Mammary epithelial cell (primary cell): ENCODE measurements at places on chromosomes 1 and 21. TPM values are rescaled to one million over a fixed set of nuclear protein-coding genes. Genes with fewer than 3 reads are reported as not detected.

GRCh38 chr1:215106067-215106466, 23.5 kb downstream of the KCNK2 start:
- no peak for DNase-seq

DNA sequence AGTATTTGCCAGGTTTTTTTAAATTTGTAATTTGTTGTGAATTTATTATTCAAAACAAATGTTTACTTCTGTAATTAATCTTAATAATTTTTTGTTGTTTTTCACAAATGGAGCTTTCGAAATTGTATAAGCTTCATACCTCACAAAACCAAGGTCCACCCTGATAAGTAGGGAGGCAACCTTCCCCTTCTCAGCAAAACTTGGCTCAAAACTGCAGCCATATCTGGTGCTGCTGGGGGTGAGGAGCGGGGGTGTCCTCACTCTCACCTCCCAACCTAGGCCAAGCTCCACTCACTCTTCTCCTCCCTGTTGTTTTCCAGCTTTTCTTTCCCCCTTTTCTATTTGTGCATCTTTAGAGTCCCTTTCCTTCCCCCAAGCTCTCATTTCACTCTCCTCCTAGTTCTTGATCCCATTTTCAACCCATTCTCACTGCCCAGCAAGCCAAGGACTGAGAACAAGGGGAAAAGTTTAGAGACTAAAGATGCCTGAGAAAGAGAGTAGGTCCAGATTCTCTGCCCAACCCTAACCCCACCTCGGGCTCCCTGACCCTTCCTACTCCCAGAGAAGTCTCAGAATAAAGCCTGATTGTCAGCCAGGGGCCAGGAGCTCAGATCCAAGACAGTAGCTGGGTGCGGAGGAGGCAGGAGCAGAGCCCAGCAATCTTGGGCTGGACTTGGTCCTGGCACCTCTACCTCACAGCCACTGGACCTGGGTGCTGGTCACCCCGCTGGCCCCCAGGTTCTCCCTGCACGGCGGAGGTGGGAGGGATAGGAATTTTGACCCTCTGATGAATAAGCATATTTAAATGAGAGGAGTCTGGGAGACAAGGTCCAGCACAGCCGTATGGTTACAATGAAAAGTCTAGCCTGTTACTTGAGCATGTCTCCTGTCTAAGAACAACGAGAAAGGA, 8.3 kb upstream of the CFAP45 start:
- DNase-seq: no peak

GRCh38 chr1:153540394-153541361, at the start of gene S100A5:
TSS of gene S100A5 (minus strand) at chr1:153540934. CDS start at chr1:153540191, 743 bp downstream.
- DNase-seq: peak; percentile 66

DNA sequence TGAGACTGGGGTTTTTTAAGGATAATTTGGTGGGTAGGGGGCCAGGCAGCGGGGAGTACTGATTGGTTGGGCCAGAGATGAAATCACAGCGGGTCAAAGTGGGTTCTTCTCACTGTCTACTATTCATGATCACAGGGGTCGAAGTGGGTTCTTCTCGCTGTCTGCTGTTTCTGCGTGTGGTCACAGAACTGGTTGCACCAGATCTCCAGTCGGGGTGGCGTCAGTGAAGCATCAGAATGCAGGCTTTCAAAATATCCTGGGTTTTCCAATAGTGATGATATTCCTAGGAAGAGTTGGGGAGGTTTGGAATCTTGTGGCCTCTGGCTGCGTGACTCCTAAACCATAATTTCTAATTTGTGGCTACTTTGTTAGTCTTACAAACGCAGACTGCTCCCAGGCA, 45.1 kb downstream of the TRPM2 start:
- DNase-seq: no peak

DNA sequence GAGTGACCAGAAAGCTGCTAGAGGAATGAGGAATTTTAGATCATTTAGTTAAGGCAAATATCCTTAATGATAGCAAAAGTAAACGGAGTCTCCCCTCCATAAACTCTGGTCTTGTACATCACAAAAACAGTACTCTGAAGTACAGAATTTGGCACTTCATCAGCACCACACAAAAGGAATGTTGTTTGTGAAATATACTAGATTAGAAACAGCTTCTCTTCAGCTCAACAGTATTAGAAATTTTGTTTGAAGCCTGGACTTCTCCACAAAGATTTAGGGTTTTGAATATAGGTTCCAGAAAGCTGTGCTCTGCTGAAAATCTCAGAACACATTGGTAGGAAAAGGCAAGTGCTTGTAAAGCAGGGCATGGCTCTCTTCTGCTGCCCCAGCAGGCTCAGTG, 135.1 kb upstream of the PTGFR start:
- no peak for DNase-seq

- DNase-seq: no peak
Measured at GRCh38 chr1:171107262-171107940, 16.7 kb downstream of the FMO3 start.

DNA sequence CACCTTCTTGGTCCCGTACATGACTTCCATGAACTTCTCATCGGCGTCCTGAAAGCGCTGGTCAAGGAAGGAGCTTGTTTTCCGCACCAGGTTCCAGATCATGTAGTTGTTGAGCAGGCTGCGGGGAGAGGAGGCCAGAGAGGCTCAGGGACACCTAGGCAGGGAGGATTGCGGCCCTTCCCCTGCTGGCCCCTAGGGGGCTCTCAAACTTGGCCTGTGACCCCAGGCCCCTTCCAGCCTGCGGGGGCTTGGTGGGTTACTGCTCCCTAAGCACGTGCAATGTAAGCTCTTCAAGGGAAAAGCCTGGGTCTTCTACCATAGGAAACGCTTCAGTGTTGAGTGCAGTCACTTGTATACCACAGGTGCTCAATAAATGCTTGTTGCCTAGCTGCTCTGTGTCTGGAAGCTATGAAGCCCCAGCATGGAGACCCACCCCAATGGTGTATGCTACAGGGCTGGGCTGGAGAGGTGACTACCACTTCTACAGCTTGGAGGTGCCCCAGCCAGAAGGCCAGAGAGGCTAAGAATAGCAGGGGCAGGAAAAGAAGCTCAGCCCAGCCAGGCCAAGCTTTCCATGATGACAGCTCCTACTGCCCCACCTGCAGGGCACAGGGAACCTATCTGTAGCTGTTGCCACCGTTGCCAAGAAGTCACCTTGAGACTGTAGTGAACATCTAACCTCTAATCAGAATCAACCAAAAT, 45.1 kb downstream of the ECE1 start:
- DNase-seq: no peak

GRCh38 chr1:107787299-107787698, 177.7 kb downstream of the VAV3 start:
- no peak for DNase-seq

DNA sequence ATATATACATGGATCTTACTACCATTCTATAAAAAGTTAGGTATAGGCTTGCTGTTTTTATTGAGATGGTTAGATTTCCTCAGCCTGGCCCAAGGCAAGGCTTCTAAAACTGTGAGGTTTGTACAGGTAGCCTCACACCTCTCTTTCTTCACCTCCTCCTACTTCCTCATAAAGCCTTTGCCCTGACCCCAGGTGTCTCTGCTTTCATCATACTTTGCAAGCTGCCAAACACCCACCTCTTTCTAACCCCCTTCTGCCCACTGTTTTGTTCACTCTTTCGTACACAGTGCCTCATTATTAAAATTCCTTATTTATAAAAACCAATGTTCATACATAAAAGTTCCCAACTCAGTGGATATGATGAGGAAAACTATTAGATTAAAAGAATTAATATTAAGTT, 31.4 kb upstream of the SOAT1 start:
- DNase-seq: no peak

- DNase-seq: peak; percentile 67
Measured at GRCh38 chr1:231918239-231919015, 291.8 kb downstream of the DISC1 start.

GRCh38 chr1:181172082-181172481, 83.6 kb downstream of the IER5 start:
- DNase-seq: no peak

Gene CD1D
- 1.3 TPM for total RNA-seq

Gene CHIA
- not detected in 2 replicates for total RNA-seq

Gene NOS1AP
- 0.96 and 1.2 TPM in 2 replicates for total RNA-seq
